Myocyte (in vitro differentiated cells): ENCODE measurements at places on chromosomes 4 and X. TPM values are rescaled to one million over a fixed set of nuclear protein-coding genes. Genes with fewer than 3 reads are reported as not detected.

The SYP gene
- total RNA-seq, result 1.8 TPM in 2 replicates

The AKAP4 gene
- not detected in 2 replicates for total RNA-seq

The PCDH7 gene
- total RNA-seq, result 50.9 and 87.5 TPM in 2 replicates

The MAMLD1 gene
- 2.4 and 3.0 TPM in 2 replicates for total RNA-seq

The TLR3 gene
- 2.8 and 3.6 TPM in 2 replicates for total RNA-seq

The XKRX gene
- 0.13 TPM in 1 of 2 replicates, not detected in the other for total RNA-seq

The LONRF3 gene
- total RNA-seq, result 1.5 and 1.8 TPM in 2 replicates

The SATL1 gene
- not detected in 2 replicates for total RNA-seq

The EPHA5 gene
- 3.6 and 6.8 TPM in 2 replicates for total RNA-seq

The ADH1B gene
- total RNA-seq, result not detected in 2 replicates

The CYP2U1 gene
- 11.5 and 11.6 TPM in 2 replicates for total RNA-seq

The CCDC110 gene
- 1.4 and 2.0 TPM in 2 replicates for total RNA-seq

The ADH5 gene
- 118 and 122 TPM in 2 replicates for total RNA-seq

DNA sequence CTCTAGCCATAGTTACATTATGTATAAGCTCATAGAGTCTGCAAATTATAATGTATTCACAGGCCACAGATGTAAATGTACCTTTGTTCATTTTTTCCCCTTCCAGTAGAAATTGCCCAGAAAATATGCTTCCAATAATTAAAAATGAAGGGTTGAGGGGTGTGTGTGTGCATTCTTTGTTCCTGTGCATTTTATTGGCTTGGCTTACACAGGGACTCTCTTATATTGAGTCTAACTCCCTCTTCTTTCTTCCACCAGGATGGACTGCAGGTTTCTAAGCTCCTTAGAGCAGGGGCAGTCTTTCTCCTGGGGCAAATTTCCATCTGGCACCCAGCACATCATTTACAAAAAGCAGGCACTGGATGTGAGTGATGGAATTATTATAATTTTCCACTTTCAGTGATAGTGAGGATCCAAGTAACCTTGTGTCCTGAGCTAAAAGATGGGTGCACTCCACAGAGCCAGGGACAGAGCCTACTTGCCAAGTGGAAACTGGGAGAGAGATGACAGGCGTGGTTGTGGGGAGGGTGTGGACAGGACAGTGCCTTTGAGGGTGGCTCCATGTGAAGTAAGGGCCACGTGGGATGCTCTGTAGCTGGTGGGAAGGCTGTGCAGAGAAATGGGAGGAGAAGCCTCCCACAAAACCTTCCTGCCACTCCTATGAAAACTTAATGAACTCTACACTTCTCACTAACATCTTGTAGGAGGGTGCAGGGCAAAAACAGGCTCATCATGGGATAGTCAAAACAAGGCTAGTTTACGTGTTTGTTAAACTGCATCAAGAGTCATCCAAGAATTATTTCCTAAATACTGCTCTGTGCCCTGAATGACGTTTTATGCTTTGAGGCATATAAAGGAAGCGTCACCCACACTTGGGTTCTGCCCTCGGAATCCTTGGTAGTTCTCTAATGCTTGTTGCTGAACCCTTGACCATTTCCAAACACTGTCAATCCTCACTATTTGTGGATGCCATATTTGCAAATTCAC is 16.0 kb downstream of the IGFBP7 start:
- no peak for DNase-seq

GRCh38 chrX:96432647-96433046 is 252.0 kb upstream of the DIAPH2 start:
- no peak for DNase-seq

- no peak for DNase-seq
Measured at GRCh38 chrX:1502241-1502640, 34.7 kb downstream of the P2RY8 start.

GRCh38 chr4:55824865-55825264 is 5.3 kb downstream of the EXOC1L start:
- DNase-seq, result no peak

- peak; percentile 21 for DNase-seq
Measured at GRCh38 chr4:169103966-169104412, 93.9 kb upstream of the CBR4 start.

DNA sequence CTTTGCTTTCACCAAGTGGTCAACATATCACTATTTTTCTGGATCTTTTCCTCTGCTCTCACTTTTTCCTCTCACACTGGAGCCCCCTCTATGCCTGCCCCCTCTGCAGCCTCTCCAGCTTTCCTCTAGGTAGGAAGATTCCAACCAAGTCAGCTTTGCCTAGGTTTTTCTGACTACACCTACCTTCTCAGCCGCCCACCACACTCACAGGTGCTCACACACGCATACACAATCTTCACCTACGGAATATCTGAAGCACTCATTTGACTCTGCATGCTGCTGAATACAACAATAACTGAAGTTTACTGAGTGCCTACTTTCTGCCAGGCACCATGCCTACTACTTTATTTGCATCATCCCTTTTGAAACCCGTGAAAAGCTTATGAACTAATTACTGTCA is 328.0 kb downstream of the PPP3CA start:
- DNase-seq, result no peak

GRCh38 chr4:150940123-150940522 is 75.0 kb downstream of the LRBA start:
- DNase-seq, result no peak

- DNase-seq, result no peak
Measured at GRCh38 chr4:18695733-18696527, 674.4 kb upstream of the LCORL start.

GRCh38 chr4:43071069-43071468 is 178.6 kb downstream of the GRXCR1 start:
- no peak for DNase-seq

DNA sequence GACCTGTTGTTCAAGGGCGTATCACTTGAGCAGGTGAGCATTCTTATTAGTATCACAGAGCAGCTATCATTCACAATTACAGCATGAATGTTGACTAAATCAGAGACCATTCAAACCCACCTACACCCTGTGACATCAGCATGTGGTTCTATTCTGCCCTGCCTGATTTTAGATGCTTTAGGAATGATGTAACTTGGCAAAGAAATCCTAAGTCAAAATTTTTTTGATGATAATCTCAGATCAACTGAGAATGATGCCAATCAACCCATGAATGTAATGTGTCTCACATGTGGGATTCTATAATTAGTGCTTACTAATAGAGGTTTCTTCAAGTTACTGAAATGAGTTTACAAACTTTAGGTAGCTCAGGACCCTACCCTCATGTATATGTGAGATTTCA is 13.4 kb upstream of the CHIC2 start:
- no peak for DNase-seq

DNA sequence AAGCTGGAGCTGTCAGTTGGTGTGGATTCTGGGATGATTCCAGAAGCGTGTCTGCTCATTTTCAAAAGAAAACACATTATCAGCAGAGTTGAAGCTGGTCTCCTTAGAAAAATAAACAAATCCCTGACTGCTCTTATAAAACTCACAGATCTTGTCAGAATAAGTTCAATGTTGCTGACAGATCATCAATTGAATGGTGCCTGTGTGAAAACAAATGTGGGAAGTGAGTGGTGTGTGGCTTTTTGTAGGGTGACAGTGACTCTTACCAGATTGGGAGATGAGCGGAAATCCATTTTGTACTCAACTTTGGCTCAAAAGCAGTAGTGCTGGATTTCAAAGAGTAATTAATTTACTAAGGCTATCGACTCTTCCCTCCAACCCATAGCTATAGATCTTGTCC is 807.8 kb downstream of the RAPGEF2 start:
- no peak for DNase-seq

GRCh38 chr4:10020871-10021652 is at the start of gene SLC2A9:
Gene SLC2A9 (minus strand): TSS chr4:10021497. CDS start chr4:10021429, 68 bp downstream.
- DNase-seq, result no peak

DNA sequence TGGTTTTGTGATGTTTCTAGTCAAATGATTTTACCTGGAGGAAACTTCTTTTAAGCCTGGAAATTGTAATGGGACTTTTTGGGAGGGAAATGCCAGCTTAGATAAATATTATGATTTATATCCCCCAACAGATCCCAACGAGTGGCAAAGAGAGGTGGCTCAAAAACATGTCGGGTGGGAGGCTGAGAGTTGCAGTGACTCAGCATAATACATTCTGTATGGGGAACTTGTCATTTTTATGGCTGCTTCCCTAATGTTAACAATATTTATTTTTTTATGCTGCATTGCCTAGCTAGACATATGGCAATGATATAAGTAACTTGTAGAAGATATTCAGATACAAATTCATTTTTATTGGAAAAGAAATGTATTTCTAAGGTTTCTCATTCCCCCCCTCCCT is 219.0 kb downstream of the ARHGAP10 start:
- no peak for DNase-seq

GRCh38 chr4:150217808-150218207 is 139.6 kb downstream of the DCLK2 start:
- DNase-seq, result no peak

- DNase-seq, result peak; percentile 78
Measured at GRCh38 chrX:3697701-3698279, 15.7 kb downstream of the PRKX start.

DNA sequence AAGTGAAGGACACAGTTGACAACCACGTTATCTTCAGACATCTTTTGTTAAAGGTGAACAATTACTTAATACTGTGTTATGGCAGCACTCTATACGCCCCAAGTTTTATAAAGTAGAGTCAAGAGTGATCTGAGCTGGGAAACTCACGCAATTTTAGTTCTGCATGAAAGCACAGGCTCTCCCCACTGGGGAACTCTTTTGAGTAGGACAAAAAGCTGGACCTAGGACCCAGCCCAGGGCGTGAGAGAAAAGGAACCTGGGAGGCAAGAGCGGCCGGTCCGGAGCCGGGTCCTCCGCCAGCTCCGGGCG is 152.6 kb upstream of the SLC4A4 start:
- peak; percentile 6 for DNase-seq

DNA sequence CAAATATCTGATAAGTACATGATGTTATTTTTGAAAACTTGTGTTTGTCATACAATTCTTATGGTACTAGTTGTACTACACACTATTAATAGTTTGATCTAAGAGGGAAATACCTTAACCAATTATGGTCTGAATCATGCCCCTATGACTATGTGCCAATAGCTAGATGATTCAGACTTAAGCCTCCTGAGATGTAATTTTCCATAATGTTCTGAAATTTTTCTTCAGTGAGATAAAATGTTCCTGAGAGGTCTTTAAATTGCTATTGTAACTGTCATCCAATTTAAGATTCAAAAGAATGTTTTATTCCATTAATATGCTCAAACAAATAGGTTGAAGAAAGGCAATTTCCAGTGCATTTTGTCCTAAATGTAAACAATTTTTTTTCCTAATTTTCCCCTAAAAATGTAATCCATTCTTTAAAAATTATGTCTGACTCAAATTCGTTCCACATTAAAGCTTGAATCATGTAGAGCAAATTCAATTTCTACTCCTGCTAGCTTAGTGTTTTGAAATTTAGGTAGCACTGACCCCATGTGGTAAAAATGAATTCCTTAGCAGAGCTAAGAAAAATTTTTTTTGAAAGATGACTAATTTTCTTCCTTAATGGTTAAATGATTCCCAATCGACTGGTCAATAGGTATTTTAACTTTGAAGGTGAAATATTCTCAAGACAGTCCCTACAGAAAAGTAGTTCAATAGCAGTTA is 49.1 kb downstream of the APOOL start:
- DNase-seq, result peak; percentile 32

DNA sequence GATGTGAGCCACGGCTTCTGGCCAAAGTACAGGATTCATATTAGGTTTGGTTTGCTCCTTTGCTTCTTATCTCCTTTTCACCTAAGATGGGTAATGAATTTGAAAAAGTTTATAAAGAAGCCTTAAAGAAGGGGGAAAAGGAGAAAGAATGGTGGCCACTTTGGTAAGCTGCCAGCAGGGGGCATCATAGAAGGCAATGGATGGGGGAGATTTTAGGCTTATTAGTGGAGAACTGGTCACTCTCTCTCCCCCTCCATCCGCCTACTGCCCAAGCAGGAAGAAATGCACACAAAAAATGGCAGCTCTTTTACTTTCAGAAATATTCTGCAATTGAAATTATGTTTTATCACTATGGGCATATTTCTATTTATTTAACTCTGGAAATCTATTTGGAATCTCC is 32.0 kb downstream of the SPARCL1 start:
- no peak for DNase-seq

- no peak for DNase-seq
Measured at GRCh38 chr4:172871381-172871780, 297.2 kb upstream of the GALNT7 start.

DNA sequence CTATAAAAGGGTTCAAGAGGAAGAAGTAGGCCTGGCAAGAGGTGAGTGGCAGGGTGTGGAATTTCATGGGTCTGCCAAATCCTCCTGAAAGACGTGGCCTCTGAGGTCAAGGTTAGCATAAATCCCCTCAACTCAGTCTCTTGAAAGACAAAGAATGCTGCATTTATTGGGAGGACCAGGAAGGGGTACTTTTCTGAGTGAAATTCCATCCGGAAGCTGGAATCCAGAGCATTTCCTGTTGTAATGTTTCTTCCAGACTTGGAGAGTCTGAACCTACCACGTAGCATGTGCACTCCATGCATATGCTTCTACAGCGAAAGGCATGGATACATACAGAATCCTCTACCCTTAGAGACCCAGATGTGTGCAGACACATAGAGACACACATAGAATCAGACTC is 13.4 kb upstream of the FGD1 start:
- no peak for DNase-seq

GRCh38 chrX:20594985-20595384 is 328.3 kb upstream of the RPS6KA3 start:
- no peak for DNase-seq

- no peak for DNase-seq
Measured at GRCh38 chr4:76326515-76326914, 20.0 kb downstream of the STBD1 start.

GRCh38 chrX:97158269-97158668 is 274.6 kb downstream of the RPA4 start:
- no peak for DNase-seq

DNA sequence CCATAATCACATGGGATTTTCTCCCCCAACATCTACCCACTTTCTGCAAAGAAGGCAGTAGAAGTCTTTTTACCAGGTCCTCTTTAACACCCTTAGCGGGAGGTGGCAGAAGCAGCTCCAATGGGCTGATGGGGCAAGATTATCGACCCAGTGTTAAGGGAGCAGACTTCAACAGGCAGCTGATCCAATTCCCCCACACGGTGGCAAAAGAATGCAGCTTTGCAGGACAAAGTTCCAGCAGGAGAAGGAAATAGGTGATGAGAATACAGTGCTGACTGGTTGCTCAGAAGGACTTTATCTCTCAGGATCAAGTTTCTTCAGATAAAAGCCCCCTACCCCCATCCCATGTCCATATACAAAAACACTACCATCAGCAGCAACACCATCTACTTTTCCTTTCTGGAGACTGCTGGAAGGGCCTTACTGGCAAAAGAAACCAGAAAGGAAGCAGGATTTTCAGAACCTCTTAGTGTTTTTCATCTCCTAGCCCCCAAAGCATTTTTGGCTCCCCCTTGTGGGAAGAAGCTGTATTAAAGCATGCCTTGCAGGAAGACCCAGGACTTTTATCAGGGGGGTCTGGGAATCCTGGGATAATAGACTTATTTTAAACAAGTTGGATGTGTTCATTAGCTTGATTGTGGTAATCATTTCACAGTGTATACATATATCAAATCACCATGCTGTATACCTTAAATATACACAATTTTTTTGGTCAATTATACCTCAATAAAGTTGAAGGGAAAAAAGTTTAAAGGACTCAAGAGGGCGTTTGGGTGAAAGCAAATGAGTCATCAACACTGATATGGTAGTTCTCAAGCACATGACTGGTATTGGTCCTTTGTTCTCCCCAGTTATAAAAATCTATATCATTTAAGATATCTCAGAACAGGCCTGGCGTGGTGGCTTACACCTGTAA is 146.4 kb downstream of the GPC3 start:
- peak; percentile 43 for DNase-seq

- DNase-seq, result no peak
Measured at GRCh38 chr4:26257850-26258249, 63.0 kb upstream of the RBPJ start.

GRCh38 chr4:113404841-113405240 is 355.4 kb downstream of the ANK2 start:
- DNase-seq, result peak; percentile 30
